ENCODE measurements at places on chromosomes 3 and 15. TPM values are rescaled to one million over a fixed set of nuclear protein-coding genes. Genes with fewer than 3 reads are reported as not detected.

GRCh38 chr3:105752791-105753415 lies 115.9 kb downstream of the CBLB start:
- DNase-seq: no peak

GRCh38 chr15:38225381-38225780 lies 27.3 kb upstream of the SPRED1 start:
- no peak for DNase-seq

- DNase-seq: no peak
These were observed 284.5 kb upstream of the ROBO1 start for GRCh38 chr3:80052271-80052670.

DNA sequence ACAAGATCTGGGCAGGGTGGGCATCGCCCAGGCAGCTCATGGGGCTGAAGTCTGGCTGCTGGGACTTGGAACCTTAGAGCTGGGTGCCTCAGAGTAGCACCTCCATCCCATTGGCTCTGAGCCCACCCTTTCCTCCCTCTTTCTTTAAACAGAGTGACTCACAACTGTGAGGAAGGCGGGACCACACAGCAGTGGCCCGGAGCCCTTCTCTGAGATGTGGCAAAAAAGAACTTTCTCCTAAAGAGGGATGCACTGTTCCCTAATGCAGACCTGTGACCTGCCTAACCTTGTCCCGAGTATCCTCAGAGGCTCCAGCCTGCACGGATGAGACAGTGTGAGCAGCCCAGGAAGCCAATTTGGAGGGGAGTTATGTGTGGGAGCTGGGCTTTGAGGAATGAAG lies 23.6 kb downstream of the PRR20G start:
- DNase-seq: no peak

The SLC22A14 gene
- total RNA-seq: 0.17 TPM

The SLC9C1 gene
- 0.85 TPM for total RNA-seq

GRCh38 chr15:55873024-55873720 lies 120.2 kb downstream of the NEDD4 start:
- peak; percentile 49 for DNase-seq

DNA sequence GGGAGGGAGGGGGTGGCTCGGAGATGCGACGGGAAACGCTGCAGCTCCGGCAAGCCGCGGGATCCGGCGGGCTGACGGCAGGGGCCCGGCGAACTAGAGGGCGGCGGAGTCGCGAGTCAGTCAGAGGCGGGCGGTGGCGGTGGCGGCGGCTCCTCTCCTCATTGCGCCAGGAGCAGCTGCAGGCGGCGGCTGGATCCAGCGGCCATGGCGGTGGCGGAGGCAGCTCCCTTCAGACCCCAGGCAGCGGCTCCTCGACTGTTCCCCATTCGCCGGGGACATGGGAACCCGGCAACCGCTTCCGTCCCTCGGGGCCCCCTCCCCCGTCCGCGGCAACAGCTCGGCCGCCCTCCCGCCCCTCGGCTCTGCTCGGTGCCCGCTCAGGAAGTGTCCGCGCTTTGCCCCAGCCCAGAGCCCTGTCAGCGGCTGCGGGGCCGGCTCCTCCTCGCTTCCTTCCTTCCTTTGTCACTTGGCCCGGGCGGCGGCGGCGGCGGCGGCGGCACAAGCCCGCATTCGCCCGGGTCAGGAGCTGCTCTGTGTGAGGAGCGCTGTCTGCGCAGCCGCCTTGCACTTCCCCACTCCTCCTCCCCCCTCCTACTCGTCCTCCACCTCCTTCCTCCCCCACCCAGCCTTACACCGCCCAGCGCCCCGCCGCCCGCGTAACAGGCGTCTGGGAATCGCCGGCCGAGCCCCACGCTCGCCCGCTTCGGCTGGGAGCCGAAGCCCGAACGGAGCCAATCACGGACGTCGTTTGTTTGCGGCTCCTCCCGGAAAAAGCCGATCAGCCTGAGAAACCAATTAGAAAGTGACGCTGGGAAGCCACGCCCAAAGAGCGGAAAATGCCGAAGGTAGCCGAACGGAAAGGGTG lies at the start of gene GSK3B:
TSS of gene GSK3B (minus strand) at position 537 of the 865 bp plus-strand sequence. CDS start 1,013 bp downstream, outside the sequence.
- no peak for DNase-seq

- DNase-seq: no peak
These were observed 299.1 kb upstream of the TRIM42 start for GRCh38 chr3:140378571-140379340.

DNA sequence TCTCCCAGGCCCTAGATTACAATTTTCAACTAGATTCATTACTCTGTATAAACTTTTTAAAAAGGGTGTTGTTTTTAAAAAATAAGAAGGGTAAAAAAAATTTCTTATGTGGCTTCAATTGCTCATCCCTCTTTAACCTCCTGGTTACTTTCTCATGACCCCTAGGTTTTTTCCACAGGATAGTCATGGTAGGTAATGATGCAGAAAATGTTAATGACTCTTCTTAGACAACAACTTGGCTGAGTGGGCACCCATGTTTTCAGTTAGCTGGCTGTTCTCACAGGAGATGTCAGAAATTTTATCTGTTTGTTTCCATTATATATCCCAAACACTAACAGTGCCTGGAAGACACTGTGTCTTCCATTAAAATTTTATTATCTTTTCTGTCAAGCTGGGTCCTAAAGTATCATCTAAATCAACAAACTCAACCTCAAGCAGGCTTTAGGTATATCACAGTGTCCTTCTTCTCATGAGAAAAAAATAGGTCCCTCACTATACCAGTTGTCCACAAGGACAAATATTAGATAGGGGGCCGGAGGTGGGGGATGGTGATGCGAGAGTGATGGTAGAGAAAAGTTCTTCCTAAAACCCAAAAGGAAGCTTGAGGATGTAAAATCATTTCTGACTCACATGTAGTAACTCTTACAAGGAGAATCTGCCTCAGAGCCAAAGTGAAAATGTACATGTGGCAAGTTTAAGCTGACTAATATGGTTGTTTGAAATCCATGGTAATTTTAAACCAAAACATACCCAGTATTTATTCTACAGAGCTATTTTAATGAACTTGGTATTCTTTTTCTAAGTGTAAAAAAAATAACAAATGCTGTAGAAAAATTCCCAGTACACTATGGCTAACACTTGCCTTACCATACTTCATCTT lies 43.3 kb downstream of the PLOD2 start:
- no peak for DNase-seq

DNA sequence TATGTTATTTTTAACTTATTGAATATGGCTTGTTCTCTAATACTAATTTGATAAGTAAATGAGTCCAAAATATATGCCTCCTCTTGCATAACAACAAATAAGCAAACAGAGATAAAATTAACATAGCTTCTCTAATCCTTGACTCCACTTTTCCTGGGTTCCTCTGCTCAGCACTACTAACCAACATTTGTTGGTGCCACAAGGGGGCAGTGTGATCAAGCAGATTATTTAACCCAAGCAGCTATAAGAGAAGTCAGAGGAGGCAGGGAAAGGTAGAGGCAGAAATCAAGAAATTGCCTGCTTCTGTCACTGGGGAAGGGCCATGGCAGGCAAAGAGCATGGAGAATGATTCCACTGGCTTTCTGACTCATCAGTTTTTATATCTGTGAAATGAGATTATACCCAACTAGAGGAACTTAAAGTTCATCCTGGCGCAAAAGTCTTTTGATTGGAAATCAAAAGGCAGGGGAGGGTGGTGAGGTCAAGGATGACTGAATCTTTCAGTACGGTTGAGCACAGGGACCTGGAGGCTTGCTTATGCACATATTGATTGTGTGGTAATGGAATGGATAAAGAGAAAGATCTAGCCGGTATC lies 152.2 kb downstream of the IGSF11 start:
- peak; percentile 78 for DNase-seq

The LRTM1 gene
- total RNA-seq: not detected

DNA sequence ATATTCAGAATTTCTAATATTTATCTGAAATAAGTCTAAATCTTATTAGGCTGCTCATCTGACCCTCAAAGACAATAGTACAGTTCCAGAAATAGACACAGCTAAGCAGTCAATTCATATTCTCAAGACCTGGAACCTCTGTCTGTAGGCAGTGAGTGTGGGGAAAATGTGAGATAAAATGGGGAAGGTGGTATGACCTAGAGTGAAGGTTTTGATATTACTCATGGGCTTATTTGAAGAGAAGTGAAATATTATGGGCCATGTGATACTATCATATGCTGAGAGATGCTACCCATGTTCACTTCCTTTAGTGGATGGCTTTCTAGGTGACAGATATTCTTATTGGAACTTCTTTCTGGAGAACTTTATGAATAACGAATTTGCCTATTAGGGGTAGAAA lies 33.5 kb downstream of the TGFBR2 start:
- no peak for DNase-seq

GRCh38 chr3:140128631-140129030 lies 193.6 kb downstream of the CLSTN2 start:
- DNase-seq: peak; percentile 1

- peak; percentile 48 for DNase-seq
These were observed 604 bp downstream of the KCTD6 start for GRCh38 chr3:58492494-58492905.

DNA sequence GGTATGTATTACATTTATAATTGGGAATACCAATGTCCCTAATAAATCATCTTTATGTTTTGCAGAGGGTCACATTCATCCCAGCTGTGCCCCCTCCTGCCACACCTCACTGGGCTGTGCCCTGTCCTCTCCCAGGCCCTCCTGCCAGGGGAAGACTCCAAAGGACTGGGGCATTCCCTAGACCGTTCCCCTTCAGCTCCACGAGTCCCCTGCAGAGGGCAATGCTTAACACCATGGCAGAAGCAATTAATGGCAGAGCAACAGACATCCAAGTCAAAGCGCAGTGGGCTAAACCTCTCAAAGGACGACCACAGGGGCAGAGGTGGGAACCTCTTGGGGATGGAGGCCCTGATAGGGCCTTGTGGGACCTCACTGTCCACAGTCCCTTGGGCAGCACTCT lies 71.3 kb upstream of the SEC13 start:
- no peak for DNase-seq

DNA sequence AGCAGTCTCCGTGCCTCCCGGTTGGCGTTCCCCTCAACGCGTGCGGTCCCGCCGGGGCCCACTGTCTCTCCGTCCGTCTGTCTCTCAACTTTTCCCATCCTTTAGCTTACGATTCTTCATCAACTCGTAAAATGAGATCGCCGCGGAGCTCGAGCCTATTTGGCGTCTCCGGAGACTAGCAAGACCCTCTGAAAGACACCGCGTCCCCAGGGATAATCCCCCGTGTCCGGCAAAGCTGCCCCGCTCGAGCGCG lies 3.4 kb downstream of the GATA2 start:
- no peak for DNase-seq

- DNase-seq: no peak
These were observed 65.3 kb downstream of the OXNAD1 start for GRCh38 chr3:16330351-16330750.

The MKRN2OS gene
- total RNA-seq: not detected

GRCh38 chr3:101685870-101686307 lies 629 bp downstream of the RPL24 start:
- DNase-seq: peak; percentile 54

DNA sequence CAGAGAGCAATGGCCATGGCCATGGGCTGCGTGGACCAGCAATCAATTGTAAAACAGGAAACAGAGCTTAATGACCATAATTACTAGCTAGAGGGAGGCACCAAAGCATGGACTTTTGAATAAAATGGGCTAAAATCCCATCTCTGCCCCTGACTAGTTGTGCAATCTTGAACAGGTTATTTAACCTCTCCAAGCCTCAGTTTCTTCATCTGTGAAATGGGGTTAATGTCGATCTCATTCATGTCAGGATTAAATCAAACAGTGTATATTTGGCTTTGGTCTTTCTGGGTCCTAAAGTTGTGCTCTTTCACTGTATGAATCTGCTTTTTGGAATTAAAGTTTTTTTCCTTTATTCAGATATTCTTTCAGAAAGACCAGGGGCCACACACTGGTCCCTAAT lies 36.1 kb downstream of the ABTB1 start:
- no peak for DNase-seq

GRCh38 chr3:122974764-122975162 lies 52.8 kb downstream of the SEMA5B start:
- peak; percentile 5 for DNase-seq

- DNase-seq: peak; percentile 41
These were observed at the start of gene CFAP161 for GRCh38 chr15:81133782-81134461. CFAP161 (plus strand) TSS chr15:81134270; CDS start chr15:81134330, 60 bp downstream.

DNA sequence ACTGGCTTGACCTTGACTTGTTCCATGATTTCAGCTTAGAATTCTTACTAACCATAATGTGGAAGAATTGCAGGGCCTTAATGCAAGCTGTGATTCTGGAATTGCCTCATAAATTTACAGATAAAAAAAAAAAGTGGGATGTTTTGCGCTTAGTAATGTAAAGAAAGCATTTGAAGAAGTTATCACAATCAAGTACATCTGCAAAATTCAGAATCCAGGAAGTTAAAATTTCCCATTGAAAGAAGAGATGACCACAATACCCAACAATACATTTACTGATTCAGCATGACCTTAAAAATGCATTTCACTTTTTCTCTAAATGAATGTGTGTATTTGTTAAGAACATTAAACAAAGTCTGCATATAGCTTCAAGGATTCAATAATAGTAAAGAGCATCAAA lies 65.1 kb upstream of the CCNL1 start:
- no peak for DNase-seq

Measured in dermis blood vessel endothelial cell (primary cell).